ENCODE measurements at places on chromosomes 6 and 20.

DNA sequence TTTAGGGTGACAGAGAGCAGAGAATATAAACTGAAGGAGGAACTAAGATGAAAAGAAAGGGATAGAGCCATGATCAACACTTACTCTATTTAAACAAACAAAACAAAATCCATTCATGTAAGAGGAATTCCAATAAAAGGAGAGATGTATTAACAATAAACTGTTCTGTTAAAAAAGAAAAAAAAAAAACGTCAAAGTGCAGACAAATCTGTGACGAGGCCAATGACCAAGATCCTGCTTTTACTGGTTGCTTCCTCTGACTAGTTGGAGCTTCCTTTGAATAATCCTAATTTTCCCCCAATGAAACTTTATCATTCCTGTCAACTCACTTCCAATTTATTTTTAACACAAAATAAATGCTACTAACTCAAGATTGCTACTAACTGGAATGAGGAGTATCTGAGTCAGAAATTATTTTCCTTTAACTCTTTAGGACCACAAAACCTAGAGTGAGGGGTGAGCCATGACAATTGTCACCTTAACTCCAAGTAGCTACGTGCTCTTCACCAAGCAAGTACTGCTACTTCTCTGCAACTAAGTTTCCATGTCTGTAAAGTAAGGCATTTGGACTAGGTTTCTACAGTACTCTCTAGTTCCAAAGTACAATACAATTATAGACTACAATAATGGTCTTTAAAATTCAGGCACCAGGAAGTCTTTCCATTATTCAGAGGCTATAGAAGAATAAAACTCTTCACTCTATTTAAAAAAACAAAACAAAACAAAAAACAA lies 152.0 kb downstream of the PTPRK start:
- DNase-seq = no peak

DNA sequence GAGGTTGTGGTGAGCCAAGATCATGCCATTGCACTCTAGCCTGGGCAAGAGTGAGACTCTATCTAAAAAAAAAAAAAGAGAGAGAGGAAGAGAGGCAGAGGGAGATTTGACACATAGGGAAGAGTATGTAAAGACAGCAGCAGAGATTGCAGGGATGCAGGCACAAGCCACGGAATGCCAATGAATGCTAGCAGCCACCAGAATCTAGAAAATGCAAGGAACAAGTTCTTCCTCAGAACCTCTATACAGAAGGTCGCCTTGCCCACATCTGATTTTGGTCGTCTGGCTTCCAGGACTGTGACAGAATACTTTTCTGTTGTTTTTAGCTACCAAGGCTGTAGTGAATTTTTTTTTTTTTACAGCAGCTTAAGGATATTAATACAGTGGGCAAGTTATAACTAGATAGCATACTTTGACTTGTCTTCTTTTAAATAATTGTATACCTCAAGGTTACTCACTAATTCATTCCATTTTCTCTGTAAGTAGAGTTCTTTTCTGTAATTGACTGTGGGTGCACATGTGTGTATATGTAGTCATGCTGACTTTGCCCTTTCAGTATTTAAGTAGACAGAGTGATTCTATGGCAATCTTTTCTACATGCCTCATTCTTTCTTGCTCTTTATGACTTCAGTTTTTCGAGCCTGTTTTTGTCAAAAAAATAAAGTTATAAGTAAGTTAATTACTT lies 402.2 kb downstream of the GJA1 start:
- DNase-seq = no peak

DNA sequence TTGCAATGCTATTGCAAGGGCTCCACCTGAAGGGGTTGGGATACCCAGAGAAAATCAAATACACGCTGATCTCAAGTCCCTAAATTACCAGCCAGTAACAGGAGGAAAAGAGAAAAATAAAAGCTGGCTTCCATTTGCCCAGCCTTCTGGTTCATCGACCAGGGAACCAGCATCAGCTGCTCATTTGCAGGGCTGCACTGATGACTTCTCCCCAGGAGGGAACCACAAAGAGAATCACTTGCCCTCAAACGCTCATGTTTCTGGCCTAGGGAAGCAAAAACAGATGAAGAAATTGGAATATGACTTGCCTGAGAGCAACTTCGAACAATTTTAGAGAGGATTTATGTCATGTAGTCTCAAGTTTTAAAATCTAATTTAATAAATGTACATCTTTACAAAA lies 119.7 kb downstream of the SH3BGRL2 start:
- DNase-seq = no peak

GRCh38 chr20:57469418-57470211 lies 55.3 kb downstream of the CTCFL start:
- no peak for DNase-seq

- no peak for DNase-seq
Measured at GRCh38 chr20:24754691-24755090, 194.4 kb upstream of the CST7 start.

- no peak for DNase-seq
Measured at GRCh38 chr6:35090734-35091133, 50.4 kb downstream of the TCP11 start.

DNA sequence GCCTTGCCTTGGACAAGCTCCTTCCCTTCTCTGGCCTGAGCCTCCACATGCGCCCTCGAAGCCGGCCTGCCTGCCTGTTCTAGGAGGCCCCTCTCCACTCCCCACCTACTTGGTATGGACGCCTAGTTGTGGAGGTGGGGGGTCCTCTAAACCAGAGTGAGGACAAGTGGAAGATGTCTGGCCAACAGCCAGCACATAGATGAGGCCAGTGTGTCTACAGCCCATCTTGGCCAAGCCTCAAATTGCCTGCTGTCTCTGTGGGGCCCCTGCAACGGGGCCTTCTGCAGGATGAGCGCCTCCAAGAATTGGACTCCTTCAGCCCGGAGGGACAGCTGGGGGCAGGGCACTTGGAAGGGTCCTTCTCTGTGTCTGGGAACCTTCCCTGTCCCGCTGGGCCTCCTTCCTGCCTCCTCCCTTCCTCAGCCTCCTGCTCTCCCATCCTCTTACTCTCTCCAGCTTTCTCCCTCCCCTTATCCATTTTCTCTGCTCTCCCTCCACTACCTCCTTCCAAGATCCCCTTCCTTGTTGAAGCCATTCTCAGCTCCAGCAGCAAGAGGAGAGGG lies 1.6 kb downstream of the MDFI start:
- DNase-seq = no peak

DNA sequence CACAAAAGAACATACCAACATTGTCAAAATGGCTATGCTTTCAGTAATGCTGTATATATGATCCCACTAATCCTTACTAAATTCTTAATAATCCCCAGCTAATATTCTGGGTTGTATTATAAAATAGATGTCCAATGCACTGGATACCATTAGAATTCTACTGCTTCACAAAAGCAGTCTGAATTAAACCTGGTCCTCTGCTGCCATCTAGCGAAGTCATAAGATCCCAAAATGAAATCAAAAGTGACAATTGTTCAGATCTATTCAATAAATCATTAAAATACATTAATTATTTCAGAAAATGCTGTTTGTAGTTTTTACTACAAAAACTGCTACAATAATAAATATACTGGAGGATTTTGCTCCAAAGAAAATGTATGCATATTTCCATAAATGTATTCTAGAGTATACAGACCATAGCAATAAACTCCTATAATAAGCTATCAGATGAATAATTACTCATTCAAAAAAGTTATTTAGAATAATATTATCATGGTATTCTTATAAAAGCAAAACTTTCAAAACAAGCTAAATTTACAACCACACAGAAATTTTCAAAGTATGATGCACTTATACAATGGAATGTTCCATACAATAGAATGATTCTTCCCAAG lies 92.6 kb downstream of the RNGTT start:
- DNase-seq = peak; percentile 9

GRCh38 chr6:138302554-138302953 lies 75.2 kb upstream of the SMIM28 start:
- no peak for DNase-seq

DNA sequence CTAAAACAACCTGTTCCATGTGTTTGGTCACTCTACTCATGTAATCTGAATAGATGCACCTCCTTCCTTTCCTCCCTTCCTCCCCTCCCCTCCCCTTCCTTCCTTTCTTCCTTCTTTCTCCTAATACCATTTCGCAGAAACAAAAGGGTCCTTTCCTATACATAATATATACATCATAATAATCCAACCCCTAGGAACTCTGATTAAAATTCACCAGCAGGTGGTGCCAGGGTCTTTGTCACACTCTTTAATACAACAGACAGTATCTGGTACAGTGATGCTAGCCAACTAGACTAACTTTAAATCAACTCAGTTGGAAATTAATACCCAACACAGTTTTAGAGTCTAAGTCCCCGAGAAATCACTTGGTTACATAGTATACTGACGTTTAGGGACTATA lies 181.2 kb upstream of the SHLD1 start:
- DNase-seq = peak; percentile 10

DNA sequence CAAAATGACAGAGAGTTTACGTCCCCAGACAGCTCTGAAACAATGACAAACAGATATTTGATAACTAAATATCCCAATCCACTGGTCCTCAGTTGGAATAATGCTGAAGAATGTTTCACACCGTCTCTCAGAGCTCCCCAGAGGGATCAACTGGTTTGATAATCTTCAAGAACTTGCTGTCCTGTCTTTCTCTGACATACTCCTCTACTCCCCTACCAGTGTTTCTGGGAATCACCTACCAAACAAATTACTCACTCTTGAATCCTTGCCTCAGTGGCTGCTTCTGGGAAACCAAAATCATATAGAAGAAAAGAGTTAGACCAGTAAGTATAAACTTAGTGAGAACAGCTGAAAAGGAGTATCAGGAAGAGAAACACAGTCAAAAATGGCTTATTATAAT lies 469.7 kb upstream of the JAG1 start:
- no peak for DNase-seq

Data from stimulated activated CD4-positive, alpha-beta T cell treated with anti-CD3 and anti-CD28 coated beads, TNF-alpha, amount 100 ng/mL, for 24 hours (primary cell).